ENCODE measurements at places on chromosomes 7 and 10.

DNA sequence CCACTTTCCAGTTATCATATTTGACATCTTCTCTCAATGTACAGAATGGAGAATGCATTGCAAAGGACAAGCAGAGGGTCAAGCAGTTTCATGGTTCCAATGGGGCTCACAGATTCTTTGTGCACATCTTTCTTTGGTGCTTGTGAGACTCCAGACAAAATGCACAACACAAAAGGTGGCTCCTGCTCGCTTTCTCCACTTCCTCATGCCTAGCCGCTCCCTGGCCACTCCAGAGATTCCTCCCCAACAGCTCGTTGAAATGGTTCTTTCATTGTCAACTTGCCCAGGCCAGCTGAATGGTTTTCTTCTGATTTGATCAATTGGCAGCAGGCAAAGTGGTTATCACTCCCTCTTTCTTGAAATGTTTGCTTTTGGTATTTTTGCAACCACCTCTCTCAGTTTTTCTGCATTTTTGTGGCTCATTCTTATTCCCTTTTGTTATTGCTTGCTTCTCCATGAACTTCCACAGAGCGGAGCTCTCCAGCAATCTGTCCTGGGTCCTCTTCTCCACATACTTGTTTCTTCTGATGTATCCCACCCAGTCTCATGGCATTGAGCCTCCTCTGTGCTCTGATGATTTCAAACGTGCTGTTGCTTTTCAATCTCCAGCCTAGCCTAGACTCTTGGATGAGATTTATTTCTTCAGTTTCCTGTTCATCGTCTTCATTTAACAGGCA is 507.8 kb upstream of the MKI67 start:
- no peak for DNase-seq

GRCh38 chr7:45649560-45650346 is 75.6 kb downstream of the ADCY1 start:
- DNase-seq = no peak

GRCh38 chr10:89090756-89091445 is 100.3 kb downstream of the FAS start:
- no peak for DNase-seq

DNA sequence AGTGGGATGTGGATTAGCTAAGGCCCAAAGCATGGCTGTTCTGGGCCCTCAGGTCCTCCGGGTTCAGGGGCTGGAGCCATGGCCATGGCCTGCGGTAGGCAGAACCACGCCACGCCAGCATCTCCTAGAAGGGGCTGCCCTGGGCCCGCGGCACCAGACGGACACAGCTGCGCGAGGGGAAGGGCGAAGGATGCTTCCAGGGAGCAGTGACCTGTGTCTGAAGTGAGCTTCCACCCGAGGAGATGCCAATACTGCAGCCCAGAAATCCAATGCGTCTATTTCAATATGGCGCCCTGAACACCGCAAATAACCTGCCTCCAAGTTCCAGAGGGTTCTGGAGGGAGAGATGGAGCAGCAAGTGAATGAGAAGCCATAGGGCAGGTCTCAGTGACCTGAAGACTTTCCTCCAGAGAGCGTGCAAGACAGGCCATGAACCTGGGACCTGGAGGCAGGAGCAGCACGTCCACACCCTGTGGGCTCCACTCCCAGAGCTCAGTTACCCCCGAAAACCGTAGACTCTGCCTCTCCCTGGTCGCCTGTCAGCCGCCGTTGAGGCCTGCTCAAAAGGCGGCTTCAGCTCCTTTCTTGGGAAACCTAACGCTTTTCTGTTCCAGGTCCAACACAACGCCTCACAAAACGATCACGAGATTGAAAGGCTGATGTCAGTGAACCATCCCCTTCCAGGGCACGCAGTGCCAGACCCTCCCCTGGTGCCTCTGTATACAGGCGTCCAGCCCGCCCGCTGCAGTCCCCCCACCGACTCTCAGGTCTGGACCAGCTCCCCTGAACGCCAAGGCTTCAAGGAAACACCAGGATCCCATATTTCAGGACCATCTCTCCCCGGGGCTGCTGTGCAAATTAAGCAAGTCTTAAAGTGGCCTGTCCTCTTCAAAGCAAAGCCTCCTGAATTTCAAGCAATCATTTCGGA is 37.4 kb downstream of the AMZ1 start:
- no peak for DNase-seq

DNA sequence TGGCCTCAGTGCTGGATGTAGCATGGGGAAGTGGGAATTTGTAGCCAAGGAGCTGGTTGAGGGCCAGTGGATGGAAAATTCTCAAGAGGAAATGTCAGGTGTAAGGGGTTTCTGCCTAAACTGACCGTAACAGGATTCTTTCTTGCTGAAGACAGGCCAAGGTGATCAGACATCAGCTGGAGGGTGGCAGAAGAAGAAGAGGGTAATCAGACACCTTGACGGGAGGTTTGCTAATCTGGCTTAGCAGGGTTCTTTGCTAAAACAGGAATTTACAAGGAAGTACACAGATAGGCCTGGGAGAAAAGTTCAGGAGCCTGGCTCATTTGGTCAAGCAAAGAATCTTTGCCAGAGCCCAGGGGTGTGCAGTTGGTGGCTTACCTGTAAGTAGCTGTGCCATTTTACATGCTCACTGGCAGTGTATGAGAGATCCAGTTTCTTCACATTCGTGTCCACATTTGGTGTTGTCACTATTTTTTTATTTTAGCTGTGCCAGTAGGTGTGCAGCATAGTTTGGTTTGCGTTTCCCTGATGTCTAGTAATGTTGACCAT is 73.7 kb downstream of the BMPR1A start:
- no peak for DNase-seq

DNA sequence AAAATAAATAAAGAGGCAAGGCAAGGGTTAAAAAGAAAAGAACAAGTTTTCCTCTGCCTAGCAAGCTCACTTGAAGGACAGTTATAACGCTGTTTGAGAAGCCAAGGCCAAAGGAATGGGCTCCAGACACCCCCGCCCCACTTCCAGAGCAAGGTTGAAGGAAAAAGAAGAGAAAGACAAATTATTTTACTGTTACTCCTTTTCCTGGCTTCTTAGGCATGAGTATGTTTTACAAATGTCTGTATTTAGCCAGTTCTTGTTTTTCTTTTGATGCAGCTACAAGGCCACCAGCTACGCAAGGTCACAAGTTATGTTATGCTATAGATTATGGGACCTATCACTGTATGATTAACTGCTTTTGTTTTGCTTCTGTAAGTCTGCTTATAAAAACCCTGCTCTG is 94.6 kb downstream of the ZNF22 start:
- no peak for DNase-seq

- DNase-seq = no peak
Measured at GRCh38 chr10:19041171-19041570, 7.4 kb upstream of the MALRD1 start.

GRCh38 chr7:146074195-146074765 is 42.3 kb upstream of the CNTNAP2 start:
- DNase-seq = no peak

DNA sequence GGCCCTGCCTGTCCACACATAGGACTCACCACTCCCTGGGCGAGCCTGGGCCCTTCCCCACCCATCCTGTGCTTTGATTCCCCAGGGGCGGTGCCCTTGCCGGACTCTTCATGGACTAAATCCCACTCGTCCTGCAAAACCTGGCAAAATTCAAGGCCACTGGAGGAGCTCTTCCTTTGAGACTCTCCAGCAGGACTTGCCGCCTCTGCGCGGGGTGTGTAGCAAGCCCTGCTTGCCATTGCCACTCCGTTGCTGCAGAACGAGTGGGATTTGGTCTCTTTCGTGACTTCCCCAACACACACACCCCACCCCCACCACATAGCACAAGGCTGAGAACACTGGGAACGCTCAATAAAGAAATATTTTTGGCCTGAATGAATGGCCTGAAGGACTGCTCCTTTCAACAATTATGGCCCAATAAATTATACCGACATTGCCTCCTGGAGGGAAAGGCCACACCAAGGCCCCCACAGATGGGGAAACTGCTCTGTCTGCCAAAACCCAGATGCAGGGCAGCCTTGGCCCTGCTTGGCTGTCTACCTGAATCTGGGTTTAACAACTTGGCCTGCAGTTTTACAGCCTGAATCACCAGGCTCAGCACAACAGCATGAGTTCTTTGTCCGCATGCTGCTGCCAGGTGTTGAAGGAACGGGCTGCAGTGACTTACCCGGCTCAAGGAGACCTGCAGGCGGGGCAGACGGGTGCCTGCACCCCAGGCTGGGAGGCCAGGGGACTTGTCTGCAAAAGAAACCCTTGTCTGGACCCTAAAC is 72.8 kb upstream of the KAT6B start:
- DNase-seq = no peak

Measured in stimulated activated CD4-positive, alpha-beta T cell treated with anti-CD3 and anti-CD28 coated beads, Interleukin-1b, Interleukin-23, amount 100 ng/mL, for 1 hour (primary cell).